ENCODE measurements at places on chromosomes 6 and 20.

DNA sequence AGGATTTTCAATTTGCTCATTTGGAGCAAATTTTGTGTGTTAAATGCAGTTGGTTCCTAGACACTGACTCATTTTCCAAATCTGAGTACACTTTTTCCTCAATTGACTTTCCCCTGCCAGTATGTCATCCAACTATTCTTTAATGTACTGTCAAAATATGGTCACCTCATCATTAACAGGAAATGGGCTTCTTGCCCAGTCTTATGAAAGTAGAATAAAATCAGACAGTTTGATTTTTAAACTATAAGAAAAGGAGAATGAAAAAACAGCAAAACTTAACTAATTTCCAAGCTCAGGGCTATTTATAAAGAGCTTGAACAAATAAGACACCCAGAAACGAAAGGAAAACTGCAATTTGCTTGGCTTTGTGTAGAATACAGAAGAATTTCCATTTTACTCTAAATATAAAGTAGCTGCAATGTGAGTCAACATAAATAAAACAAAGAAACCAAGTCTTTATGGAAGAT, 43.7 kb upstream of the RAB23 start:
- DNase-seq: no peak

DNA sequence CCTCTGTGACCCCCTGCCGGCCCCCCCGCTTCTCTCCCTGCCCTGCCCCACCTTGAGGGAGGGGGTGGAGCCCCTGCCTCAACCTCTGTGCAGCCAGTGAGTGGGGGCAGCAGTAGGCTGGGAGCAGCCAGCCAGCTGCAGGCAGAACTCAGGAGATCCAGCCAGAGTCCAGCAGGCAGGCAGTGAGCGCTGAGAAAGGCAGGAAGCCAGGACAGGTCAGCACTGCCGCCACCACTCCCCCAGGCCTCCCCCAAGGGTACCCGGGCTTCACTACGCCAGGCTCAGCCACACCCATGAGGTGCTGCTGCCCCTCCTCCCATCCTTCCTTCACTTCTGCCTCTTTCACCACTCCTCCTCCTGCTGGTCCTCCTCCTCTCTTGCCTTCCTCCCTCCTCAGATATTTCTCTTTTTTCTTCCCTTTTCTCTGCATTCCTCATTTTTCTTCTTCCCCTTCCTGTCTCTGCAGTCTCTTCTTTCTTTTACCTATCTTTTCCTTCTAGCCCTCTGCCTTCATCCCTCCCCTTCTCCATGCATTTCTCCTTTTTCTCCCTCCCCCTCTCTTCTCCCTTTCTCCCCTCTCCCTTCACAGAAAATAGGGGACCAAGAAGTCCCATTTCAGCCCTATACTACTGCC, 11.5 kb downstream of the TMEM63B start:
- no peak for DNase-seq

GRCh38 chr6:33205191-33206026, 954 bp downstream of the HSD17B8 start:
- DNase-seq: no peak

GRCh38 chr6:33549196-33549595, 30.9 kb downstream of the BAK1 start:
- DNase-seq: no peak

GRCh38 chr6:139271056-139271455, 20.7 kb downstream of the TXLNB start:
- DNase-seq: no peak

DNA sequence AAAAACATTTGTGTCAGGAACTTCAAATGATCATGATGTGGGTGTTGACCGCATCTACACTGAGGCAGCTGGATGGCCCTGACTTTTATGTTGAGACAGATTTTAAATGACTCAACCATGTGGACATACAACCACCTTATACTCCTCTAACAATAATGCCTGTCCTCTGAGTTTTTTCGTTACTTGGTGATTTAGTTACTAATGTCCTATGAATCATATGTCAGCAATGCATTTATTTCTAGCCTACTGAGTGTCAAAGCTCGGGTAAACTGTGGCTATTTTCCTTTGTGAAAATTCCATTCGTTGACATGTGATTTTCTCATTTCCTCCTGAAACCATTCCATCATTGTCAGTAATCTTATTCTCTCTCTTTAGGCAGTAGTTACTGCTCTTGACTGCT, 38.9 kb upstream of the NKX2-4 start:
- no peak for DNase-seq

- DNase-seq: no peak
Observed at GRCh38 chr20:61724376-61724775, 341.3 kb downstream of the TAF4 start.

GRCh38 chr6:167906899-167907298, 80.2 kb downstream of the AFDN start:
- DNase-seq: peak; percentile 82

DNA sequence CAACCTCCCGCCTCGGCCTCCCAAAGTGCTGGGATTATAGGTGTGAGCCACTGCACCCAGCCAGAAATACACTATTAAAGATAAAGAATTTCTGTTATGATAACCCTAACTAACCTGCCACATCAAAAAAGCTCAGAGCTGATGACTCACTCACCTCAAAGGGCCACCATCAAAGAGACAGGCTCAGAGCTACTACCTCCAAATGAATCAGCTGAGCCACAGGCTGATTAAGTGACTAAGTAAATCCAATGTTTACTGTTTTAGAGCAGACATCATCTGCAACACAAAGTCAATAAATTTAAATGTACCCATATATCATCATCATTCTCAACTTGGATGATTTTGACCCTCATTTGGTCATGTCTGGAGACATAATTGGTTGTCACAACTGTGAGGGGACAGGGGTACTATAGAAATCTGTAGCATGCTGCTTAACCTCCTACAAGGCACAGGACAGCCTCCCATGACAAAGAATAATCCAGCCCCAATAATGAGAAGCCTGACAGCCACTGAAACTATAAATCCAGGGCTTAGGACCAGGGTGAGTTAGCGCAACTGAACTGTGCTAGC, 106.5 kb downstream of the ATP9A start:
- no peak for DNase-seq

- no peak for DNase-seq
Observed at GRCh38 chr20:19653327-19653726, 104.7 kb upstream of the RIN2 start.

GRCh38 chr6:315921-316752, 23.9 kb downstream of the DUSP22 start:
- DNase-seq: no peak

DNA sequence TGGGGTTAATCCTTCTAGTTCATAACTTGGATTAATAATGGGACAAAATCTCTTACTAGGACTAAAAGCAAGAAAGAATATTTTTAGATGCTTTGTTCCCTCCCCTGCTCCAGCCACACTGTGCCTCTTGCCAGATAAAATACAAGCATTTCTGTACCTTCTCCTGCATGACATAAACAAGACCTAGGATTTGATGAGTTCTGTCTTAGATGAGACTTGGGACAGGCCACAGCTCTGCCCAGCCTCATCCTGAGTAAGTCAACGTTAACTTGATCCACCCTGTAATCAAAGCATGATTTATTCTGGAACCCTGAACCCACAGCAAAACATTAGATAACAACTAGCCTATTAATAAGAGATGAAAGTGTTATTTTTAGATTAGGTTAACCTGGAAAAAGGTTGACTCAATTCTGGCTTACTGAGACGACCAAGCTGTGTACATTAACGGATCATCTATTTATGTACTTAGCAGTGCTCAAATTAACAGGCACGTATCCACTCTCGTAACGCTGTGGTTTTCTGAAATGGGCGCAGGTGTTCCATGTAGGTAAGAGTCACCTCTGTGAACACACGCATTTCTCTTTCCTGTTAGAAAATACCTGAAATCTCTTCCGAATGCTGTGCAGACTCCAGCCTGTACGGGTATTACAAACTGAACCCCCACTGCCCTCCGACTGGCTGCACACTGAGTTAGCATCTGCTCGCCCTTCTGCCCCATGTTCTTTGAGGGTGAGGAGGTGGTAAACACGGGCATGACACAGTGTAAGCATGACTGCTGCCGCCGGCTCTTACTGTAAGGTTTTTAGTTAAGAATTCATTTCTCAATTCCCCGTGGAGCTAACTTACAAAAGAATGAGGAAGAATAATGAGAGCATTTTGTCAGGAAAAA, 132.1 kb upstream of the FOXQ1 start:
- DNase-seq: peak; percentile 85

- no peak for DNase-seq
Observed at GRCh38 chr6:36592221-36592655, 1.9 kb upstream of the SRSF3 start.

DNA sequence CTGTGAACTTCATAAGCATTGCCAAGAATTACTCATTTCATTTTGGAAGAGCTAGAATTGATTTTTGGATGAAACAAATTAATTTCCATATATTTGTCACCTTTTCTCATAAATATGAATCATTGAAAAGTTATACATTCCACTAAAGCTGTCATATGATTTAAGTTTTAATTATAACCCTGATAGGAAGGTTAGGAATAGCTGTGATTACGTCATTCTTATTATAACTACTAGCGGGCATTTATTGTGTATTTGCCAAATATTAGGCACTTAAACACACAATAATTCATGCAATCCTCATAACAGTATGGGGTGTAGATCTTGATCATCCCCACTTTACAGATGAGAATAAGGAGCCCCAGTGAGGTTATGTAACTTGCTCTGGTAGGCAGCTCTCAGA, 77.4 kb upstream of the ENPP5 start:
- no peak for DNase-seq

- no peak for DNase-seq
Observed at GRCh38 chr6:119182875-119183274, 104.4 kb upstream of the FAM184A start.

Data from NCI-H2029 (cell line).